ENCODE measurements at places on chromosomes 12 and 14.
A peak's percentile ranks its signal among the peaks of the same experiment; 100 is the strongest.

DNA sequence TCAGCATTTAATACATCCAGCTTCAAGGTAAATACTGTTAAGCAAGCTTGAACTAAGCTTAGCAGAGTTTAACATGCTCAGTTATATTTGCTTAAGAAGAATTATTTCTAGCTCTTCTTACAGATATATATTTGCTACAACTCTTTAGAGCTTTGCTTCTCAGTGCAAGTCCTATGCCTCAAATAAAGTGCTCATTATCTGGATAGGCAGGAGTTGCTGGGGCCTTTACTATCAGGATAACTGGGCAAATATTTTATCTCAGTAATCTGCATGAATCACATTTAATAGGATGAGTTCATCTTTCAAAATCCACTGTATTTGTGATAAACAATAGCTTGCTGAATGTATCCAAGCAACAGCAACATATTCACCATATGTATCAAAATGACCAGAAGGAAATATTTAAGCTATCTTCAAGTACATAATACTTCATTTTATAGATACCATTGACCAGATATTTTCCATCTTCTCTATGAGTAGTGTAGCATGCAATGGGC lies 187.6 kb downstream of the NOVA1 start:
- no peak for DNase-seq

GRCh38 chr14:31961896-31962295 lies 115.2 kb upstream of the ARHGAP5 start:
- no peak for DNase-seq

DNA sequence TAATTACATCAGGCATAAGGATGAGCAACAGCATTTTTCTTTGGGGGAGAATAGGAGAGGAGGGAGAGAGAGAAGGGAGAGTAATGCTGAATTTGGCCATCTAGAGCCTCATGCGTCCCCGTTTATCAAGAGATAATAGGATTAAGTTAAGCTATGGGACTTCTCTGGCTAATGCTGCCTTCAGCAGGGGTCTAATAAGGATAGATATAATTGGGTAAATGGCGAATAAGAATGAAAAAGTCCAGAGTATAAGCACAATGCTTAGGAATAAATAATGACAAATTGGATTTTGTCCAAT lies 470.0 kb downstream of the EGLN3 start:
- no peak for DNase-seq

DNA sequence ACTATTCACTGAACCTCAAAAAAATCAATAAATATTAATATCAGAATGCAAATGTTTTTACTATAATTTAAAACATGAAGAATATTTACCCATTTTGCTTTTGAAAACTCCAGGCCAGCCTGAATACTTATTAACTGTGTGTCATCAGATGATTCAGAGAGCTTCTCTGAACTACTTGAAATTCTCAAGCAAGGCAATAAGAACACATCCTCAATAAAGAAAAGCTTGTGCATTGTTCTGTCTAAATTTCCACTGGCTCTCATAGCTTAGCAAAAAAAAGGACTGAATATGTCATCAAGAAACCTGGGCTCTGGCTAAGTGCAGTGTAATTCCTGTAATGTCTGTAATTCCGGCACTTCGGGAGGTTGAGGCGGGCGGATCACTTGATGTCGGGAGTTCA lies 194.1 kb downstream of the BTG1 start:
- no peak for DNase-seq

DNA sequence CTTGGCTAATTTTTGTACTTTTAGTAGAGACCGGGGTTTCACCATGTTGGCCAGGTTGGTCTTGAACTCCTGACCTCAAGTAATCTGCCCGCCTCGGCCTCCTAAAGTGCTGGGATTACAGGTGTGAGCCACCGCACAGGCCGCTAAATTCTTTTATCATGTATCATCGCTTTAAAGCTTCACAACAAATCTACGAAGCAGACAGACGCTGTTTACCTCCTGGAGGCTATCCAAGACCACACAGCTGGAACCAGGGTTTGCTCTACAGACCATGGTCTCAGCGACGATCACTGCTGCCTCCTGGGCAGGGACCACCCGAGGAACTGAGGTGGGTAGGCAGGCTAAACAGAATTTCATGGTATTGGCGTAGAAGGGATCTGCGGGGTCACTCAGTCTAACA lies 27.2 kb downstream of the KRT80 start:
- no peak for DNase-seq

DNA sequence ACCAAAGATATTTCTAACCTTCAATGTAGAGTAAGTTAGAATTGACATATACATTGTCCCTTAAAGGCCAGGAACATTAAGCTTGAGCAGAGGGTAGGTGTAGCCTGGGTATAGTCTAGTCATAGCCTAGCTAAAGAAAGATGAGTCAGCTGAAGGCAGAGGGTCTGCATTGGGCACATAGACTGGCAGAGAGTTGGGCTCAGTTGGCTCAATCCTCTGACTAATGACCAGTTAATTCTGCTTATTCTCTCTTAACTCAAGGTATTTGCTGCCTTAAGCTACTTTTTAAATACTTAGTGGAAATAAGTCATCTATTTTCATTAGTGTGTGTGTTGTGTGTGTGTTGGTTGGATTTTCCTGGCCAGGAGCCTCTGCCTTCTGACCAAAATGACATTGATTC lies 467.1 kb downstream of the RAD51B start:
- DNase-seq = no peak

- peak; percentile 5 for DNase-seq
Measured at GRCh38 chr14:32576088-32576795, 247.1 kb downstream of the AKAP6 start.

DNA sequence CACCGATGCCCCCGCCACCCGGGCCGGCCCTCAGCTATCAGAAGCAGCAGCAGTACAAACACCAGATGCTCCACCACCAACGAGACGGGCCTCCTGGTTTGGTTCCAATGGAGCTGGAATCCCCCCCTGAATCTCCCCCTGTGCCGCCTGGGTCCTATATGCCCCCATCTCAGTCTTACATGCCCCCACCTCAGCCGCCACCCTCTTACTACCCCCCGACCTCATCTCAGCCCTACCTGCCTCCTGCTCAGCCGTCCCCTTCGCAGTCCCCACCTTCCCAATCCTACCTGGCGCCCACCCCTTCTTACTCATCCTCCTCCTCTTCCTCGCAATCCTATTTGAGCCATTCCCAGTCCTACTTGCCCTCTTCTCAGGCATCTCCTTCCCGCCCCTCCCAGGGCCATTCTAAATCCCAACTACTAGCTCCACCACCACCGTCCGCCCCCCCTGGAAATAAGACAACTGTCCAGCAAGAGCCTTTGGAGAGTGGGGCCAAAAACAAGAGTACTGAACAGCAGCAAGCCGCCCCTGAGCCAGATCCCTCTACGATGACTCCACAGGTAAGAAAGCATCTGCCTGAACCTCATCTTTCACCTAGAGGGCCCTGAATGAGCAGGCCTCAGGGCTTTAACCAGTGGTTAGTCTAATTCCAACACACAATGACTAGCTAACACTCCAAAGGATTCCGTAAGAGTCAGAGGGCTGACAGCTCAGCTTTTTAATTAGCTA lies 851 bp downstream of the YLPM1 start:
- DNase-seq = peak; percentile 10

GRCh38 chr14:53218161-53218560 lies 65.0 kb upstream of the DDHD1 start:
- no peak for DNase-seq

- no peak for DNase-seq
Measured at GRCh38 chr14:27392153-27392552, 794.3 kb upstream of the NOVA1 start.

- no peak for DNase-seq
Measured at GRCh38 chr12:79559591-79559990, 131.2 kb downstream of the PAWR start.

DNA sequence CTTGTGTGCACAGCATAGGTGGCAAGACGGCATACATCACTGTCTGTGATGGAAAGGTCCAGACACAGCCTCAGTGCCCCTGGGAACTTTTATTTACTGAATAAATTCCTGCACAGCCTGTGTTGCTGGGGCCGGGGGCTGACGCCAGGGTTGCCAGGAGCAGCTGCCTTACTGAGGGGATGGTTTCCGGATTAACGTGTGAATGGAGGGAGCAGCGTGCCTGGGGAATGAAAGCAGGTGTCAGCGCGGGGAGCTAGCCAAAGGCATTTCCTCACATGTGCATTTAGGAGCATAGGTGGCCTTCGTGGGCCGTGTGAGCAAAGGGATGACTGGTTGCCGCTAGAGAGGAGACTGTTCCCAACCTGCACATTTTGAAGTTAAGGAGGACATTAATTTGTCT lies 41.6 kb downstream of the SFSWAP start:
- no peak for DNase-seq

GRCh38 chr12:50032515-50032853 lies 7.2 kb upstream of the RACGAP1 start:
- no peak for DNase-seq

DNA sequence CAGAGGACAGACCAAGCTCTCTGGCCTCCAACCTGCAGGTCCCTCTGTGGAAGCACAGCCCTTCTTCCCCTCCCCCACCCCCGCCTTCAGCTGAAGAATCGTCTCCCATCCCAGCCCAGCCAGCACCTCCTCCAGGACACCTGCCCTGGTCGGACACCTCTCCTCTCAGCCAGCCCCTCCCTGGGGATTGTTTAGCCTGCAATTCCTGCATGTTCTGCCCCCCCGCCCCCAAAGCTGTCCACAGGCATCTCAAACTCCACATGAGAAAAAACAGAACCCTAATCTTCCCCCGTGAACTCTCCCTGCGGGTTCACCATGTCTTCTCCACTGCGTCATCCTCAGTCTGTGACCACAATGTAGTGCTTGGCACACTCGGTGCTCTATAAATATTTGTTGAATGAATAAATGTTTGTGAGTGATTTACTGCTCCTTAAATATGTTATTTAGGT lies 24.1 kb downstream of the PRIMA1 start:
- no peak for DNase-seq

DNA sequence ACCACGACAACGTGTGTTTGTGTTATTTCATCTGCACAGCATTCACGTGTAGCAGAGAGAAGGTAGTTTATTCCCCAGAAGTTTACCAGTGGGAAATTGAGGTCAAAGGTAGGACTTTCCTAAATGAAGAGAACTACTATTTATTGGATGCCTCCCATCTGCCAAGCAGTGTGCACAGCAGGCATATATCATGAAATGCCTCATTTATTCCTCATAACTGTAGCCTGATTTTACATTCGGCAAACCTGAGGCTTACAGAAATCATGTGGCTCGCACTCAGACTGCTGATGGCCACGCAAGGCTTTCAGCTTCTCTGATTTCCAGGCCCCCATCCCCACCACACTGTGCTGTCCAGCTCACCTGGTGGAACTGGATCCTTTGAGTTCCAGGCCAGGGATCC lies 33.5 kb downstream of the NTF3 start:
- DNase-seq = no peak

All from NCI-H526 (cell line).